ENCODE measurements at places on chromosomes 1 and 21.

DNA sequence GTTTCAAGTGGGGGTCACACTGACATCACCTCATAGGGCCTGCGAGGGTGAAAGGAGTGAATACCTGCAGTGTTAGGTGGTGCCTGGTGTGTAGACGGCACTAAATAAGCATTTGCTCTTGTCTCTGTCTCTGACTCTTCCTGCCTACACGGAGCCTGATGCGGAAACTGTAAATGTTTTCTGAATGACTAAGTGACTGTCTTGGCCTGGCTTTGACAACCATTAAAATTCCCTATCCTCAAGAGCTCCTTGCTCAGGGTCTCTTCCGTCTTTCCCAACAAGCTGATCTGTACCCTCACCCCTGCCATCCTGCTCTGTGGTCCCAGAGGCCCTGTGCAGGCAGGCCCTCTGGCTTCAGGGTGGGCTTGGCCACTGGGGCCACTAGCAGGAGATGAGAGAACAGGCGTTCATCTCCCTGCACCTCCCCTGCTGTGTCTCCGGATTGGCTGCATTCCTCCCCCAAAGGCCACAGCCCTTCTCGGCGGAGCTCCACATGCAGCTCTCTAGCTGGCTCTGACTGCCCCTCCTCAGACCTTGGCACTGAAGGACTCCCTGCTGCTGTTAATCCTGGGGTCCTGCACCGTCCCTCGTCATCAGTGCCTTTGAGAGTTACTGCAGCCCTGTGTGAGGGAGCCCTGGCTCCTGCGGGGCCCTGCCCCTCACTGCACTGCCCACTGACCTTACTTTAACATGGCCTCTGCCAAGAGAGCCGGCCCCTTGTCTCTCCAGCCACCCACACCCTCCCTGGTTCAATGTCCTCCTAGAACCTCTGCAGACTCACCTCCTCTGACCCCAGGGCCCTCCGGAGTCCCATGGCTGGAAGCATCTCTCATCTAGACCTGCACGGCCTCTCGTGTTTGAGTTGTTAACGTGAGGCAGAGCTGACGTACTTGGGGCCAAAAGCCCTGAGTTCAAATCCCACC lies 211.1 kb downstream of the MATN1 start:
- DNase-seq: peak; percentile 12

GRCh38 chr1:211908453-211908852 lies 77.9 kb upstream of the LPGAT1 start:
- DNase-seq: no peak

GRCh38 chr1:196598942-196599748 lies 9.1 kb downstream of the KCNT2 start:
- DNase-seq: no peak

DNA sequence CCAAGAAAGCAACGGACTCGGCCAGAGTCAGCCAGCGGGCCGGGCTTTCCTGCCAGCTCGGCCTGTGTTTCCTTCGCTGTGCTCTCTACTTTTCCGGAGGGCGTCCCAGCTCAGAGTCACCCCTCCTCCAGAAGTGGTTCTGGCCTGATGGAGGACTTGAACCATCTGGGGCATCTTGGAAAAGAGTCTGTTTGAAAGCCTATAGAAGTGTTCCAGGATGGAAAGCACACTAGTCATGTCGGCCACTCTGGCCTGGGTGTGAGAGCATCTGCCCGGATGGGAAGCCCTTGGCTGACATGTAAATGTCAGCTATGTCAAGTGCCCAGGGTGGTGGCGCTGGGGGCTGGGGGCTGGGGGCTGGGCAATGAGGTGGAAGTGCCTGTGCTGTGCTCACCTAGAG lies 113.4 kb downstream of the DHRS3 start:
- DNase-seq: no peak

DNA sequence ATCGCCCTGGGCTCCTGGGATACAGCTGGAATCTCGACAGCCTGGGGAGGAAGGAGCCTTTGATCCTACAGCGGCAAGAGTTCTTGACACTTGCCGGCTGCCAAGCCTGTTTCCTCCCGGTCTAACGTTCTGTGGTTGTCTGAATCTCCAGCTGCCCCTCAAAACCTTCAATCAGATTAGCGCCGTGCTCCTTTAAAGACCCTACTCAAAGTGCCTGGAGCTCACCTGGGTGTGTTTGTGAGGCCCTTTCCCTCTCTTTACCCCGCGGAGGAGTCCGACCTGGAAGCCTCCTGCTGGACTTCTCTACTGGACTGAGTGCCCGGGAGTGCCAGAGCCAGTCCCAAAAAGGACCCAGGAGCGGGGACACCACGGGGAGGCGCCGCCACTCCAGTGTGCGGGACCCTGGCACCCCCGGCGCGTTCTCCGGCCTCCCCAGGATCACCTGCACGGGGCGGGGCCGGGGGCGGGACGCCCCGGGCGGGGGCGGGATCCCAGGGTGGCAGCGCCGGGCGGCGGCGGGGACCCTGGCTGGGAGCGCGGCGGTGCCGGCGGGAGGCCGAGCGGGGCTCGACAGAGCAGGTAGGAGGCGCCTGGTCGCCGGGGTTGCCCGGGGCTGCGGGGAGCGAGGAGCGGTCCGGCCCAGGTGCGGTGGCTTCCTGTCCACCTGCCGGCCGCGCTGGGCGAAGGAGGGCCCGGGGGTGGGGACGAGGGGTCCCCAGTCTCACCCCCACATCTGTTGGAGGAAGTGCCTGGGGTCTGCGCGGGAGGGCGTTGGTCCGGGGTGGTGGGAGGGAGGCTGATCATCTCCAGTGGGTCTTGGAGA lies at the start of gene NCMAP:
NCMAP (plus strand) TSS at position 497 of the 823 bp plus-strand sequence. CDS start 39,344 bp downstream, outside the sequence.
- DNase-seq: no peak

GRCh38 chr1:51628715-51629590 lies 12.1 kb downstream of the OSBPL9 start:
- DNase-seq: no peak

DNA sequence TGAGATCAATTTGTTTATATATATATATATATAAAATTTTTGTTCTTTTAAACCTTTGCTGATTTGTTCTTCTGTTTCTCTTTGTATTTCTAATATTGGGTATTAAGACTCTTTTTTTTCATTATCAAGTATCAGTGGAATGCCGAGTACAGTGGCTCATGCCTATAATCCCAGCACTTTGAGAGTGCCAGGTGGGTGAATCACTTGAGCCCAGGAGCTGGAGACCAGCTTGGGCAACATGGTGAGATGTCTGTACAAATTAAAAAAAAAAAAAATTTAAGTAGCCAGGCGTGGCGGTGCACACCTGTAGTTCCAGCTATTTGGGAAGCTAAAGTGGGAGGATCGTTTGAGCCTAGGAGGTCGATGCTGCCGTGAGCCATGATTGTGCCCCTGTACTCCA lies 67.1 kb downstream of the MAST2 start:
- no peak for DNase-seq

- DNase-seq: no peak
These were observed 21.1 kb downstream of the C2CD2 start for GRCh38 chr21:41932576-41933312.

GRCh38 chr1:31111290-31111951 lies 45.9 kb upstream of the PUM1 start:
- DNase-seq: no peak

DNA sequence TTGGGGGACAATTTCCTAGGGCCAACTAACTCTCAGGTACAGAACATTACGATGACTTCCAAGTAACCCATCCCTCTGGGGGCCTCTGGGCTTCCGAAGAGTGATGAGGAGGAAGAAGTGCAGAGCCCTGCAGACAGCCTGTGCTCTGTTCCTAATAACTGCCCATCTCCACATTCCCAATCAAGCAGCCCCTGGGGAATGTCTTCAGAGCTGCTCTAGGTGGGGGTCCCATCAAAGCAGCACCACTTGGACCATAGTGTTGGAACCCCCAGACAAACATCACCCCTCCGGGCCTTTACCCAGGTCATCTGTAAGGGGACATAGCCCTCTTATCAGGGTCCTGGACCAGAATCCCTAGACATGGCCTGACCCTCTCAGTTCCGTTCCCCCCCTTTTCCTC lies 357.3 kb downstream of the NPHP4 start:
- no peak for DNase-seq

GRCh38 chr1:162177126-162177525 lies 107.6 kb downstream of the NOS1AP start:
- no peak for DNase-seq

GRCh38 chr21:16079830-16080229 lies 350.0 kb downstream of the USP25 start:
- DNase-seq: peak; percentile 26

DNA sequence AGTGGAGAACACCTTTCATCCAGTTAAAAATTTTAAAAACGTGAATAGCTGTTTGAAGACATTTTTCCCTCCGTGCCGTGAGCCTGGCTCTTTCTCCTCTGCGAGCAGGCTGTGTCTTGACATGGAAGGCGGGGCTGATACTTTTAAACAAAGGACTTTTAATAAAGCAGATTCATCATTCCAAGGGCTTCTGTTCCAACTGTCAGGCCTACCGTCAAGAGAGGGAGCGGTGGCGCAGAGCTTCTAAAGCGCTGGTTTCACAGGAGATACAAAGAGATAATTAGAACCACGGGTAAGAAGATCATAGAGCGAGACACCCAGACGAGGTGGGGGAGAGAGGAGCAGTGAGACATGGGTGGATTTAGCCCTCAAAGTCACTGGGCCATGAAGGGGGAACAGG lies 247.4 kb upstream of the C1orf174 start:
- no peak for DNase-seq

DNA sequence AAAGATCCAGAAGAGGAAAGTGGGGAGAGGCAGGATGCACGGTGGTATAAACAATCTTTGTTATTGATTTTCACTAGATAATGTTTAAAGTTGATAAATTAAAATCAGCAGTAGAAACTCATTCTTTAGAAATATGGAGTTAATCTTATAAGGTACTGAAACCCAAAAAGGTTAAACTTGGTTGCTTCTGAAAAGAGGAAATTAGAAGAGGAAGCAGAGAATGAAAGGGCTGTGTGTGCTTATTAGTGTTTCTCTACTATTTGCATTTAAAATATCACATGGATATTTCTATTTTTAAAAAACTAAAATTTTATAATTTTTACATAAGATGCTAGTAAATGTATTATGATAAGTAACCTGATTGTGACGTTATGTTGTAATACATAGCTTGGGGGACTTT lies 24.4 kb downstream of the C1orf141 start:
- no peak for DNase-seq

GRCh38 chr1:55337801-55338447 lies 122.8 kb upstream of the USP24 start:
- DNase-seq: no peak

GRCh38 chr1:86616871-86617270 lies 70.0 kb downstream of the CLCA4 start:
- no peak for DNase-seq

Data from stromal cell of bone marrow (primary cell).